Fibroblast of skin of scalp (primary cell): ENCODE measurements at places on chromosomes 4 and X.
A peak's percentile ranks its signal among the peaks of the same experiment; 100 is the strongest.

- peak; percentile 42 for DNase-seq
These were observed 69.8 kb upstream of the FAT4 start for GRCh38 chr4:125244848-125245450.

DNA sequence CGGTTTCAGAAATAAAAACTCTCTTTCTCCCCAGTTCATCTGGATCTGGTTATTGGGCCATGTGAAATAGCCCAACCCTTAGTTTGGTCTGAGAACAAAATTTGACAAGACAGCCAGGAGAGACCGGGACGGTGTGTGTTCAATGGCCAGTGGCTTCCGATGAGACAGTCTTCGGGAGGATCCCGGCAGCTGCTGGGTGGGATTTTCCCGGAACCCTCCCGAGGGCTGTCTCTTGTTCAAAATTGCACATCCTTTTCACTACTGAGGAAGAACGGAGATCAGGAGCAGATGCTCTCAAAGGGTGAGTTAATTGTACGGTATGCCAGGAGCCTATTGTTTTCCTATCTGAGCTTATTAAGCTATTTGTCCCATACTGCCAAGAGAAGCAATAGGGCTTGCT lies 166.5 kb downstream of the PRR32 start:
- no peak for DNase-seq

DNA sequence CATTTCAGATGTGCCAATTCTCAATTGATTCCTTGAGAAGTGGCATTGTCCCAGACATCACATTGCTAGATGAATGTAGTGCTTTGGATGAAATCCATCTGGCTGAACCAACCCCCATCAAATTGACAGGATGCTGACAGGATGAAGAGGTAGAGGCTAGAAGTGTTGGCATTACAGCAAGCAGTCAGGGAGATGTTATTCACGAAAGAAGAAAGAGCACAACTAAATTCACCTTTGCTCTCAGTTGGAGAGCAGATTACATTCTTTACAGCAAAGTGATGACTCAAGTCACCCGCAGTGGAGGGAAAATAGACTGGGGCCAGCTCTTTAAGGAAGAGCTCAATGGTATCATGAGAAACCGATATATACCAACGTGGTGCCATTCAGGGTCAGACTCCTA lies 259.6 kb downstream of the C4orf33 start:
- DNase-seq = peak; percentile 2

DNA sequence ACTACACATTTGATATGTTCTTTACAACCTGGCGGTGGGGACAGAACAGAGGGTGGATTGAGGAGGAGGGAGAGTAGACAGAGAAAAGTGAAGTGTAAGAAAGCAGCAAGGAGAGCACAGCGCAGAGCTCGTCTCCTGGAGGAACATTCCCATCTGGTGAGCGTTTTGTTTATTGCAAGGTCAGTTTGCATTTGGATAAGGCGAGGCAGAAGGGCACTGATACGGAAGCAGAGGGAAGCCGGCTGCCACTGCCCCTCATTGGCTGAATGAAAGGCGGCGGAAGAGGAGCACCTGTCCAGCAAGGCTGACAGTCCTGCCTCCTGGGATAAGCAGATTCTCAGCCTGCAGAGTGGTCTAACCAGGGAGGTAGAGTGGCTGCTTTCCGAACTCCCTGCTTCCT lies 83.2 kb downstream of the GPR143 start:
- DNase-seq = no peak

GRCh38 chr4:2334826-2335728 lies 73.2 kb upstream of the MXD4 start:
- no peak for DNase-seq

DNA sequence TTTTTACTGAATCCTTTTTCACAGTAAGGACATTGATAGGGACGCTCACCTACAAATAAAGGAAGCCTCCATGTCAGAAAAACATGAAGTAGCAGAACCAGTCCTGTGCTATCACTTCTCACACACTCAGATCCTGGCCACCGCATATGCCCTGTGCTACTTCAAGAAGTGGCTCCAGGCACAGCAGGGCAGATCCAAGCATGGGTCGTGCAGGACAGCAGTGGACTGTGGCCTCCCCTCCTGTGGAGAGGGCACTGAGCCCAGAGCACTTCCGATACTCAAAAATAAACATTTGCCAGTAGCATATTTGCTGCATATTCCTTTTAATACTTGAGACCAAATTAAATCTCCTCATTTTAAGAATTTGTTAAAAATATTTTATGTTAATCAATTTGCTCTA lies 167.9 kb downstream of the PRDM5 start:
- no peak for DNase-seq

- peak; percentile 55 for DNase-seq
These were observed 77.5 kb downstream of the IL15 start for GRCh38 chr4:141713771-141714445.

- DNase-seq = no peak
These were observed 23.2 kb upstream of the CCSER1 start for GRCh38 chr4:90103991-90104390.

DNA sequence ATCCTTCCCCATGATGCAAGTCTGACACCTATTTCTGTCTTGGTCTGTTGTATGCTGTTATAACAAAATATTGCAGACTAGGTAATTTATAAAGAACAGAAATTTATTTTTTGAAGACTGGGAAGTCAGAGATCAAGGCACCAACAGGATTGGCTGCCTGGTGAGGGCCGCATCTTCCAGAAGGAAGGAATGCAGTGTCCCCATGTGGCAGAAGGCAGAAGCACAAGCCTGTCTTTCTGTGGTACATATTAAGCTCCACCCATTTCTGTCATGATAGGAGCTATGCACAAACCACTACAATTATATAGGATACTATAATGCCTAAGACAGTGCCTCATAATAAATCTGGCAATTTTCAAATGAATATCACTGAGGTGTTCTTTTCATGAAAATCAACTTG lies 502.3 kb upstream of the DIAPH2 start:
- DNase-seq = peak; percentile 0

DNA sequence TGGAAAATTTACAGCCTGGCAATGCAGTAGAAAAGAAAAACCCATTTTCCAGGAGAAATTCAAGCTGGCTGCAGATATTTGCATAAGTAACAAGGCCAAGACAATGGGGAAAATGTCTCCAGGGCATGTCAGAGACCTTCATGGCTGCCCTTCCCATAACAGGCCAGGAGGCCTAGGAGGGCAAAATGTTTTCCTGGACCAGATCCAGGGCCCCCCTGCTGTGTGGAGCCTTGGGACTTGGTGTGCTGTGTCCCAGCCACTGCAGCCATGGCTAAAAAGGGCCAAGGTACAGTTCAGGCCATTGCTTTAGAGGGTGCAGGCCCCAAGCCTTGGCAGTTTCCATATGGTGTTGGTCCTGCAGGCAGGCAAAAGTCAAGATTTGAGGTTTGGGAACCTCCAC lies 29.8 kb downstream of the SOX3 start:
- no peak for DNase-seq

DNA sequence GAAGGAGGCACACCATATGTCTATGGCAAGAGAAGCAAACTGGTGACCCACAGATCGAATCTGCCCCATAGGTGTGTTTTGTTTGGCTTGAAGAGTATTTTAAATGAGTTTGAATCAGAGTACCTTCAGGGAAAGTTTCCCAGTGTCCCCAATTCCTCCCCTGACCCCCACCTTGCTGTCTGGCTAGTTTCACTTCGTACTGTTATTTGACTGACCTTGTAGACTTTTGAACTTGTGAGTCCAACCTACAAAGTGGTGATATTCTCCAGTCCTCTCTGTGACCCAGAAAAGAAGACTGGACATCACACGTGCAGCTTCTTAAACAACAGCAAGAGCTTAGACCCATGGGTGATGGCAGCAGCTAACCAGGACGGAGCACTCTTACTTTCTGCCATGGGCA lies 39.4 kb downstream of the PHKA2 start:
- DNase-seq = no peak

DNA sequence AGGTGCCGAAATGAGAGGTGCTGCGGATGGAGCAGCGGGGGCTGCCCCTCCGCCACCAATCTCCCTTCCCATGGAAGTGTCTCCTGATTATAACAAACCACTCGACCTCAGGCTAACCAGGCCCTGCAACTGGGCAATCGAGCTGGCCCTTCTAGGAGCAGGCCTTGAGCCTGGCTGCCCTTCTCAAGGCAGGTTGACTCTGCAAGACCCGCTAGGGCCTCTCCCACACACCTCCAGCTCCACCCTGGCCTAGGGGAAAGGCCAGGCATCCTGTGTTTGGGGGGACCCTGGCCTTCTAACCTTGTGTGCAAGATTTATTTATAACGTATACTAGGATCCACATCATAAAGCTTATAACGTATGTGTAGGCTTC lies 3.7 kb upstream of the BCOR start:
- no peak for DNase-seq

- DNase-seq = no peak
These were observed 29.8 kb upstream of the SLC7A3 start for GRCh38 chrX:70960730-70961129.

GRCh38 chr4:124203613-124204238 lies 508.8 kb downstream of the ANKRD50 start:
- DNase-seq = peak; percentile 85

DNA sequence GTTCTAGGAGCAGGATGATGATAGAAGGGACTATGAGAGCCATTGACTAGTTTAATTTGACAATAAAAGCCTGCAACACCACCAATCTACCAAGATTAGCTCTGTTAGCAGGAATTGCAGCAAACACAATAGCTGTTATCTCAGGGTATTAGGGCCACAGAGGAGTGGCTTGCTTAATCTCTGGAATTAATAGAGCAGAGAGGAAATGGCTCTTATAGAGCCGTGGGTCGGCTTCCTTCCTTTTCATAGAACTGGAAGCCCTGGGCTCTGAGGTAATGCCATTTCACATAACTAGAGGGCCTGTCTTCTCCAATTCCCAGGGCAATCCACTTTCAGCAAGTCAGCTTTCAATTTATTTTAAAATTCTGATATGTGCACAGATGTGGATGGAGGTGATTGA lies 83.0 kb downstream of the MAMLD1 start:
- no peak for DNase-seq

GRCh38 chr4:169099771-169100180 lies 89.7 kb upstream of the CBR4 start:
- peak; percentile 78 for DNase-seq

DNA sequence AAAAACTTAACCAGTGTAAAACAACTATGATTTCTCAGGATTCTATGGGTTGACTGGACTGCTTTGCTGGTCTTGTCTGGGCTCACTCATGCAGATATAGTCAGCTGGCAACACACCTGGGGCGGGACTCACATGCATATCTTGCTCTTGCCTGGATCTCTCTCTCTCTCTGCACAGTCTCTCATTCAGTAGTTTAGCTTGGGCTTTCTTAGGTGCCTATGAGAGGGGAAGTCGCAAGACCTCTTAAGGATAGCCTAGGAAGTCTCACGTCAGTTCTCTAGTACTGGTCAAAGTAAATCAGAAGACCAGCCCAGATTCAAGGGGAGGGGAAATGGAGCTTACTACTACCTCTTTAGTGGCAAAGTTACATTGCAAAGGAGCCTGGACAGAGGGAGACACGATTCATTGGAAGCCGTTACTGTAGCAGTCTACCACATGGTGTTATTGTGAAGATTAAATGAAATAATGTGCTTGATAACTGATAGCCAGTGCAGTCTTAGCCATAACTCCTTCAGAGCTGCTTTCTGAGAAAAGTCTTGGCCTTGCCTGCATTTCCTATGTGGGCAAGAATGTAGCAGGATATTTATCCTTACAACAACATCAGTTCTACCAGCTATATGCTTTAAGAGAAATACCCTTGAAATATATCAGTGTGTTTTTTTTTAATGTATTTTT lies 2.1 kb downstream of the COPS4 start:
- DNase-seq = no peak

GRCh38 chr4:116881077-116881476 lies 204.3 kb downstream of the TRAM1L1 start:
- no peak for DNase-seq

- DNase-seq = no peak
These were observed 293.1 kb downstream of the SMARCA1 start for GRCh38 chrX:129230168-129230567.

DNA sequence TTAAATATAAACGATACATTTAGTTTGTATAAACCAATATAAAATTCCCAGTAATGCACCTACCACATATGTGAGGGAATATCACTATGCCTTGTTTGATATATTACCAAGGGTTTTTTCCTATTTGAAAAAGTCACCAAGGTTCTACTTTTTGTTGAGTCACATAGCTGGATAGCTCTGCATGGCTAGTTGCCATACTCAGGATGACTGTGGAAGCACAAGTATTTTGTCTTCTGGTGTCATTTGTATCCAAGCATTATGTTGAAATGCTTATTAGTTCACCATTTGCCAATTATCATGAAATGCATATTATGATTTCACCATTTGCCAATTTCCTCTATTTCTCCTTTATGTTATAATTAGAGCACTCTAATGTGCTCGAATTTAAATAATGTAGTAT lies 162.7 kb upstream of the TTC29 start:
- peak; percentile 62 for DNase-seq

- peak; percentile 23 for DNase-seq
These were observed 112.7 kb downstream of the ASMT start for GRCh38 chrX:1727531-1728027.

GRCh38 chrX:42097486-42097885 lies 174.1 kb upstream of the CASK start:
- DNase-seq = no peak

DNA sequence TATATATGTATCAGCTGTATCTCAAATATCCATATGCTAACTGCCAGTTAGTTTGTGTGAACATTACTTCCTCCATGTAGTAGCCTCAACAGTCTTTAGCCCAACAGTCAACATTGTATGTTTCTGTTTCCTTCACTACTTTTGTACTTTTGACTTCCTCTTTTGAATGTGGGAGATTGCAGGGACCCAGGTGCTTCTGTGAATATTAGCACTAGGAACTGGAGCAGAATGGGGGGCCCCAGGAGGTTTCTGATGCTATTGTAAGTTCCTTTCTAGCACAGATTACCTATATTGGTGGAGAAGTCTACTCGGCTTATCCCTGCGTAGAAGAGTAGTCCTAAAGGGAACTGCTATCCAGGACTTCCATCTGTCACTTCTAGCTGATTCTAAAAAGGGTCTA lies 2.3 kb downstream of the PLAC8 start:
- DNase-seq = no peak

DNA sequence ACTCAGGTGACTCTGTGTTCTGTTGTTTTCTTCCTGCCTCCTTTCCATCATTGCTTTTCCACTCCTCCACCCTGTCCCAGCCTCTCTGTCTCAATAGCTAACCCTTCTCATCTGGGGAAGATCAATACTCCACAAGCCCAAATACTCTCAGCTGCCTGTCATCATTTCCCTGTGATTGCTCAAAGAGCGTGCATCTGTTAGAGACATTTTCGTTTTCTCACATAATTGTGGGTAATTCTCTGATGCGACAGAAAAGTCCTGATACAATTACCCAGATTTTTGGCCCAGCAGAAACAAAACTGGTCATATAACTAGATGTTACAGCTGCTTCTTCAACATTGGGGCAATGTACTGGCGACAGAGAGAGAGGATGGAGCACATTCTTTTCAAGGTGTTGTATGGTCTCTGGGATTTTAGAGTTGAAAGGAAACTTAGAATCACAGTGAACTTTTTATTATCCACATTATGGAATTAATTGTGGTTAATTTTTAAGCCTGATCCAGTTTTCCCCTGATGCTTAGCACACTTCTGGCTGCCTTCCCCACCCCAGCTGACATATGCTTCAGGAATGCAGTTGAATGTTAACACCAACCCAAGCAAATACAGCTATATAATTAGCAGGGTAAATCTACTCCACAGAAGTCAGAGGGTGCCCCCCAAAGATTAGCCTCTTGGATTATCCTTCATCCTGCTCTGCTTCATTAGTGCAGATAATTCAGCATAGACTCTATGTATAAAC lies 171.4 kb upstream of the ANXA3 start:
- DNase-seq = peak; percentile 66

GRCh38 chr4:175930471-175930870 lies 118.4 kb upstream of the GPM6A start:
- DNase-seq = no peak

GRCh38 chr4:95610061-95610569 lies 61.3 kb upstream of the UNC5C start:
- DNase-seq = no peak
